ENCODE measurements at places on chromosomes 2 and 18. TPM values are rescaled to one million over a fixed set of nuclear protein-coding genes. Genes with fewer than 3 reads are reported as not detected.

DNA sequence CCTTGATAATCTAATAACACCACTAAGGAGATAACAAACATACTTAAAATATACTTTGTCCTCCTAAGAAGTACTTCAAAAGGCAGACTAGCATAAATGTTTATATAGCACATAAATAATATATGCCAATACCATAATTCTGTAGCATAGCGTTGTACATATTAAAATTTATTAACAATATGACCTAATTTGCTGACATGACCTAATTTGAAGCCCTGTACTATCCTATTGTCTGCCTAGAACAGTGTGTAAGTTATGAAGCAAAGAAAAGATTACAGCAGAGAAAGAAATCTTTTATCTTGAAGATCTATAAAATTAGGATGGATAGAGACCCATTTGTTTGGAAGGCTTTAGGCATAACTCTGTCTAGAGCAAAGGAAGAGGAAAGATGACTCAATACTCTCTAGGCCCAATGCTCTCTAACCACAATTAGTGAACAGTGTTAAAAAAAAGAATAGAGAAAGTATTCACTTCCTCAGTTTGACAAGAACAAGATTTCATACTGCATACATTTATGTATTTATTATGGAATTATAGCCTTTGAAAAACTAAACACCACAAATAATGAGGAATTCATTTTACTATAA lies 231.3 kb downstream of the ZRANB3 start:
- DNase-seq = no peak
- H3K36me3 ChIP-seq = no peaks in the 10 kb centered on the region
- H3K4me1 ChIP-seq = no peaks in the 10 kb centered on the region
- no peak overlapping the region for H3K4me3 ChIP-seq
- H3K27ac ChIP-seq = no peak overlapping the region

The SP140L gene
- 11.4 TPM for total RNA-seq

The CHRNA1 gene
- total RNA-seq = 0.41 TPM

DNA sequence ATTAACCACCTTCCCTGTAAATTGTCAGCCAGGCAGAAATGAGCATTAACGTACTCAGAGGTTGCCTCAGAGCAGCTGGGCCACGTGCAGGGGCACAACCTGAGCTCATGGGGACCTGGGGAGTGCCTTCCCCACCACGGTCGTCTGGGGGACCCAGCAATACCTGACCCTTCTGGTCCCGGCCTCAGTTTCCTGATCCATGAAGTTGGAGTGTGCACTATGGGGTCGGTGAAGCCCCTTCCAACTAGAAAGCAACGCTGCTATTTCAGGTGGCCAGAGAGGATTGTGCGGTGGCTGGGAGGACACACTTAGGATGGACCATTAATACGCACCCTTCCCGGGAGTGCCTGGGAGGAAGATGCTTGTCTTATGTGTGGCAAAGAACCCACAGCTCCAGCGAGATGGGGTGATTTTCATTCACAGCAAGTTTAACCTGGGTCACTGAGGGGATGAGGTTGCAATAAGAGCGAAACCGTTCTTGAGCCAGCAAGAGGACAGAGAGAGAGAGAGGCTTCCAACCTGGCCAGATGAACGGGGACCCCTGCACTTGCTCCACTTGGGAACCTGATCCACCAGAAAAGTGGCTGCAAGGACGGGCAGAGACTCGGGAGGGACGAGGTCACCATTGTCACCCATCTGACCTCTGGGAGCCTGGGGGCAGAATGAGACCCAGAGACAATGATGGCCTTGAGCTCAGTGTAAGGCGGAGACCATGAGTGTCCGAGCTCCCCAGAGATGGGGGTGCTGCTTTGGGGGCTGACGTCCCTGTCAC lies 36.2 kb downstream of the NGEF start:
- H3K36me3 ChIP-seq = no peaks in the 10 kb centered on the region
- H3K4me1 ChIP-seq = no peaks in the 10 kb centered on the region
- H3K4me3 ChIP-seq = no peak overlapping the region

The NMUR1 gene
- 0.21 TPM for total RNA-seq

GRCh38 chr2:20012282-20013125 lies at the start of gene MATN3:
Gene MATN3 (minus strand): TSS chr2:20012668. CDS start chr2:20012631, 37 bp downstream.
- no peaks in the 10 kb centered on the region for H3K27me3 ChIP-seq
- DNase-seq = no peak
- H3K4me1 ChIP-seq = peaks cover 10% of the 10 kb centered on the region
- H3K27ac ChIP-seq = peak within 1 kb of the TSS; percentile 76

The AKAIN1 gene
- not detected for total RNA-seq

DNA sequence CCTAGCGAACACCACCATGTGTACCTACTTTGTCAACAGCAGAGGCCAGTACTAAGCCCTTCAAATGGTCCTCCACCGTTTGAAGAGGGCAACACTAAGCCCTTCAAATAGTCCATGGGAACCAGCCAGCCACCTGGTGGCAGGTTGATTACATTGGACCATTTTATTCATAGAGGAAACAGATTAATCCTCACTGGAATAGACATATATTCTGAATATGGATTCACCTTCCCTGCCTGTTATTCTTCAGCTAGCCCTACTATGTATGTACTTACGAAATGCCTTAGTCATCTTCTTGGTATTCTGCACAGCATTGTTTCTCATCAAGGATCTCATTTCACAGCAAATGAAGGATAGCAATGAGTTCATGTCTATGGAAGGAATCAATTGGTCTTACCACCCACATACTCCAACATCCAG lies 10.0 kb upstream of the ZNF396 start:
- H3K4me3 ChIP-seq = no peak overlapping the region
- no peaks in the 10 kb centered on the region for H3K36me3 ChIP-seq
- no peak overlapping the region for H3K27ac ChIP-seq

DNA sequence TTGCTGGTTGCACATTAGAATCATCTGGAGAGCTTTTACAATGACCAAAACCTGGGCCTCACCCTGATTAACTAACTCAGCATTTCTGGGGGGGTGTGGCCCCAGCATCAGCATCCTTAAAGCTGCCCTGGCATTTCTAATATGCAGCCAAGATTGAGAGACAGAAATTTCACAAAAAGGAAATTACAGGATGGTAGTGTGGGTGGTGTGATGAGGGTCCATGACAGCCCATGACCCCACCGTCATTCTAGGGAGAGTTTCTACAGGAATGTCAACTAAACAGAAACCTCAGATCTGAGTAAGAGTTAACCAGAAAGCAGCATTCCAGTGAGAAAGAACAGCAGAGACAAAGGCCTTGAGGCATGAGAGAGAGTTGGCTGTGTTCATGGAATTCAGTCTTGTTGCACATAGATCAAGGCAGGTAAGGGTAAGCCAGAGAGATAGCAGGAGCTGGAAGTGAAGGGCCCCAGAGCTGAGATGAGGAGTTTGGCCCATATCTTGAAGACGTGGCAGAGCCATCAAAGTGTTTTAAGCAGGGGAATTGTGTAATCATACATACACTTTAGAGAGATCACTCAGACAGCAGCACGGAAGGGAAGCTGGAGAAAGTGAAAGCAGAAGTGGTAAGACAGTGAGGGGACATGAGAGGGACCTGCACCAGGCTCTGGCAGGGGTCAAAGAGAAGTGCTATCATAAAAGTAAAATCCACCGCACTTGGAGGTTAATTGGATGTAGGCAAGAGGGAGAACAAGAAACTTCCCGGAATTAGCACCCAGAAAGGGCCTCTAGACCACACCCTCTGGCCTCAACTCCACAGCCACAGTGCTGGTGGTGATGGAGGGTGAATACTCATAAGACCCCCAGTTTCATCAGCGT lies 7.8 kb upstream of the TRABD2A start:
- H3K4me1 ChIP-seq = no peaks in the 10 kb centered on the region
- peak overlapping the region; percentile 50 for H3K4me3 ChIP-seq
- no peak for DNase-seq
- H3K27ac ChIP-seq = no peak overlapping the region

- H3K36me3 ChIP-seq = peaks cover 36% of the 10 kb centered on the region
- H3K27ac ChIP-seq = no peak overlapping the region
- no peak for DNase-seq
- no peak overlapping the region for H3K4me3 ChIP-seq
These were observed 28.9 kb upstream of the ARMC9 start for GRCh38 chr2:231169488-231169887.

- H3K36me3 ChIP-seq = no peaks in the 10 kb centered on the region
- no peak overlapping the region for H3K27ac ChIP-seq
- H3K27me3 ChIP-seq = no peaks in the 10 kb centered on the region
These were observed 265.7 kb downstream of the MTX2 start for GRCh38 chr2:176534798-176535466.

GRCh38 chr2:125398738-125399524 lies 1257.0 kb upstream of the GYPC start:
- H3K4me3 ChIP-seq = no peak overlapping the region
- no peak for DNase-seq
- H3K27me3 ChIP-seq = no peaks in the 10 kb centered on the region
- H3K4me1 ChIP-seq = no peaks in the 10 kb centered on the region

The TLX2 gene
- not detected for total RNA-seq

DNA sequence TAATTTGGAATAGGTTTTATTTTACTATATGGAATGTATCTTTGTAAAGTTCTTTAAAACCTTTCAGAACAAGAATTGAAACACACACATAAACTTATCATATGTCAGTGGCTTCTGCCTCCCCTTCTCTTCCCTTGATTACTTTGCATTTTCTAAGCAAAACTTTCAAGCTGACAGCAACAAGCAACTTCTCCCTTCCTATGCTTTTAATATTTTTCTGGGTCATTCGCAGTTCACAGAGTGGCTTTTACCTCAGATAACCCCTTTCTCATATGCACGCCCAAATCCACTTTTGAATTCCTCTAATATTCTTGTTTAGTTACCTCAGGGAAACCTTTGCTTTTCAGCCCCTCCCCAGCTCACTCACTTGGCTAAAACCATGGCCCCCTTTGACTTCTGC lies 36.7 kb upstream of the CDC42EP3 start:
- H3K27ac ChIP-seq = no peak overlapping the region
- no peak overlapping the region for H3K4me3 ChIP-seq
- no peaks in the 10 kb centered on the region for H3K4me1 ChIP-seq
- no peak for DNase-seq

- no peaks in the 10 kb centered on the region for H3K27me3 ChIP-seq
- no peak within 1 kb of the TSS for H3K27ac ChIP-seq
- no peaks in the 10 kb centered on the region for H3K36me3 ChIP-seq
These were observed at the start of gene QPCT for GRCh38 chr2:37344453-37345361. Gene QPCT (plus strand): TSS chr2:37344630. CDS start chr2:37344732, 102 bp downstream.

The CYTIP gene
- 4.5 TPM for total RNA-seq

DNA sequence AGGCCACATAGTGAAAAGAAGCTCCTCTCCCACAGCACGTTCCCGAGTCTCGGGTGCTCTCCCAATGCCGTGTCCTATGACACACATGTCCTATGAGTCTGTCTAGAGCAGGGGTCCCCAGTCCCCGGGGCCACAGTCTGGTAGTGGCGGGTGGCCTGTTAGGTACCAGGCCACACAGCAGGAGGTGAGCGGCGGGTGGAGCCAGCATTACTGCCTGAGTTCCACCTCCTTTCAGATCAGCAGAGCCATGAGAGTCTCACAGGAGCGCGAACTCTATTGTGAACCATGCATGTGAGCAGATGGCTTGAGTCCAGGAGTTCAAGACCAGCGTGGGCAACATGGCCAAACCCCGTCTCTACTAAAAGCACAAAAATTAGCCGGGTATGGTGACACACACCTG lies 112.6 kb downstream of the ZBTB7C start:
- H3K4me3 ChIP-seq = no peak overlapping the region
- no peak overlapping the region for H3K27ac ChIP-seq
- peaks cover 22% of the 10 kb centered on the region for H3K4me1 ChIP-seq
- DNase-seq = no peak
- H3K27me3 ChIP-seq = no peaks in the 10 kb centered on the region
- no peaks in the 10 kb centered on the region for H3K36me3 ChIP-seq

GRCh38 chr2:15738225-15738546 lies 146.5 kb downstream of the DDX1 start:
- peaks cover 27% of the 10 kb centered on the region for H3K4me1 ChIP-seq
- H3K27ac ChIP-seq = no peak overlapping the region
- H3K4me3 ChIP-seq = no peak overlapping the region
- H3K27me3 ChIP-seq = no peaks in the 10 kb centered on the region
- H3K36me3 ChIP-seq = no peaks in the 10 kb centered on the region
- no peak for DNase-seq

- H3K4me1 ChIP-seq = peaks cover 68% of the 10 kb centered on the region
- no peak overlapping the region for H3K4me3 ChIP-seq
- peak overlapping the region; percentile 71 for H3K27ac ChIP-seq
- no peaks in the 10 kb centered on the region for H3K36me3 ChIP-seq
These were observed 73.8 kb downstream of the CLHC1 start for GRCh38 chr2:55158111-55158814.

GRCh38 chr2:28342081-28342967 lies 50.3 kb upstream of the FOSL2 start:
- peak; percentile 62 for DNase-seq
- no peaks in the 10 kb centered on the region for H3K27me3 ChIP-seq
- H3K27ac ChIP-seq = peak overlapping the region; percentile 54
- H3K4me1 ChIP-seq = peaks cover 69% of the 10 kb centered on the region
- peak overlapping the region; percentile 16 for H3K4me3 ChIP-seq

GRCh38 chr2:235439959-235440662 lies 53.7 kb upstream of the AGAP1 start:
- no peaks in the 10 kb centered on the region for H3K4me1 ChIP-seq
- no peaks in the 10 kb centered on the region for H3K27me3 ChIP-seq
- no peaks in the 10 kb centered on the region for H3K36me3 ChIP-seq

The MRO gene
- 6.3 TPM for total RNA-seq

GRCh38 chr18:48831113-48831759 lies 119.5 kb downstream of the SMAD7 start:
- no peak for DNase-seq
- peaks cover 66% of the 10 kb centered on the region for H3K4me1 ChIP-seq
- H3K27me3 ChIP-seq = no peaks in the 10 kb centered on the region

DNA sequence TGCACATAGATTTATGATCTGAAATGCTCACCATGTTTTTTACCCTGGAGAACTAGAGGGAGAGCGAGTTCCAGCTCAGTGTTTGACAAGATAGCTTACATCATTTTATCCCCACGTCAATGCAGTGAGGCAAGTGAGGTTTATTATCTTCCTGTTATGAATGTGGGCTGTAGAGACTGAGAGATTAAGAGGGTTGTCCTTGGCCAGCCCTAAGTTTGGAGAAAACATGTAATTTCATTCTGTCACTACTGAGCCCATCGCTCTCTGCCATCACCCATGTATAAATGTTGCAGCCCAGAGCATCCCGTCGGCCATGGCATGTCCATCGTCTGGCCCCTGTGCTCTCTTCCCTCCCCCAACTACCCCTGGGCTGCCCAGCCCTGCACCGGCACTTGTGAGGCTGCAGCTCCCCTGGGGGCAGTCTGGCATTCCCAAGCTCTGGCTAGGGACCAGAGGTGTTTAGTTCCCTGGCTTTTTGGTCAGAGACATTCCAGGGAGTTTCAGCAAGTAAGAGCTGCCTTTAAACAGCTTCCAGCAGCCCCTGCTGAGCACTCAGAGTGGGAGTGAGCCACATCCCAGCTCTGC lies 136.7 kb downstream of the ANTXR1 start:
- no peak for DNase-seq

- DNase-seq = no peak
- no peaks in the 10 kb centered on the region for H3K36me3 ChIP-seq
- no peak overlapping the region for H3K4me3 ChIP-seq
- H3K27me3 ChIP-seq = no peaks in the 10 kb centered on the region
- peaks cover 5% of the 10 kb centered on the region for H3K4me1 ChIP-seq
These were observed 128.1 kb downstream of the GLI2 start for GRCh38 chr2:120863661-120864320.

GRCh38 chr2:66574701-66575624 lies 140.0 kb downstream of the MEIS1 start:
- H3K27ac ChIP-seq = peak overlapping the region; percentile 91
- no peak for DNase-seq

The RAPH1 gene
- total RNA-seq = 44.8 TPM

GRCh38 chr18:76370201-76370600 lies 124.8 kb downstream of the ZNF516 start:
- H3K4me3 ChIP-seq = no peak overlapping the region
- peaks cover 3% of the 10 kb centered on the region for H3K36me3 ChIP-seq
- H3K4me1 ChIP-seq = no peaks in the 10 kb centered on the region
- no peaks in the 10 kb centered on the region for H3K27me3 ChIP-seq

GRCh38 chr2:136255648-136256461 lies 137.9 kb upstream of the CXCR4 start:
- no peaks in the 10 kb centered on the region for H3K36me3 ChIP-seq
- H3K4me3 ChIP-seq = no peak overlapping the region
- no peak for DNase-seq
- H3K27ac ChIP-seq = no peak overlapping the region
